ENCODE measurements at places on chromosomes 13 and 19.

DNA sequence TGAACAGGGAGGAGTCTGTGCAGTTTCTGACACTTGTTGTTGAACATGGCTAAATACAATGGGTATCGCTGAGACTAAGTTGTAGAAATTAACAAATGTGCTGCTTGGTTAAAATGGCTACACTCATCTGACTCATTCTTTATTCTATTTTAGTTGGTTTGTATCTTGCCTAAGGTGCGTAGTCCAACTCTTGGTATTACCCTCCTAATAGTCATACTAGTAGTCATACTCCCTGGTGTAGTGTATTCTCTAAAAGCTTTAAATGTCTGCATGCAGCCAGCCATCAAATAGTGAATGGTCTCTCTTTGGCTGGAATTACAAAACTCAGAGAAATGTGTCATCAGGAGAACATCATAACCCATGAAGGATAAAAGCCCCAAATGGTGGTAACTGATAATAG lies 16.1 kb downstream of the CEACAM6 start:
- no peak for DNase-seq

DNA sequence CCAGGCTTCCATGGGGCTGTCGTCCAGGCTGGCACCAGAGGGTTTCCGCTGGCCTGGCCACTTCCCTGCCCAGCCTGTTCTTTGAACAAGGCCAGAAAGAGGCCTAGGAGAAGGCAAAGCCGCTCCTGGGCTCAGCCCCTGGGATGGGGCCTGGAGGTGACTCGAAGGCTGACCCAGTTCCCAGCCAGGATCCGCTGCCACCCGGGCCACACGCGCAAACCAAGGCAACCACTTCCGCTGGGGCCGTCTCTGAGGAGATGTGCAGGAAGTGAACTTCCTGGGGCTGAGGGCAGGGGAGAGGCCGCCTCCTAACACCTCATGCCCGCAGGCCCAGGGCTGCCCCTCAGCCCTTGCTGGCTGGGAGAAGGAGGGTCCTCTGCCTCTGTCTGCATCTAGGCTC lies 15.2 kb downstream of the PLEKHF1 start:
- peak; percentile 78 for DNase-seq

GRCh38 chr13:72774019-72774418 lies 7.7 kb downstream of the DIS3 start:
- no peak for DNase-seq

- DNase-seq = no peak
Measured at GRCh38 chr13:75812751-75813181, 176.6 kb downstream of the LMO7 start.

GRCh38 chr19:48496959-48497727 lies 14.5 kb downstream of the LMTK3 start:
- no peak for DNase-seq

- DNase-seq = no peak
Measured at GRCh38 chr13:95677564-95678266, 776 bp downstream of the DNAJC3 start.
